Ovary (tissue), 10 donors: ENCODE measurements at places on chromosomes 6 and 20. TPM values are rescaled to one million over a fixed set of nuclear protein-coding genes. Genes with fewer than 3 reads are reported as not detected.
A peak's percentile ranks its signal among the peaks of the same experiment; 100 is the strongest.

- DNase-seq: no peak
Measured at GRCh38 chr6:7432391-7433120, 42.9 kb downstream of the RIOK1 start.

DNA sequence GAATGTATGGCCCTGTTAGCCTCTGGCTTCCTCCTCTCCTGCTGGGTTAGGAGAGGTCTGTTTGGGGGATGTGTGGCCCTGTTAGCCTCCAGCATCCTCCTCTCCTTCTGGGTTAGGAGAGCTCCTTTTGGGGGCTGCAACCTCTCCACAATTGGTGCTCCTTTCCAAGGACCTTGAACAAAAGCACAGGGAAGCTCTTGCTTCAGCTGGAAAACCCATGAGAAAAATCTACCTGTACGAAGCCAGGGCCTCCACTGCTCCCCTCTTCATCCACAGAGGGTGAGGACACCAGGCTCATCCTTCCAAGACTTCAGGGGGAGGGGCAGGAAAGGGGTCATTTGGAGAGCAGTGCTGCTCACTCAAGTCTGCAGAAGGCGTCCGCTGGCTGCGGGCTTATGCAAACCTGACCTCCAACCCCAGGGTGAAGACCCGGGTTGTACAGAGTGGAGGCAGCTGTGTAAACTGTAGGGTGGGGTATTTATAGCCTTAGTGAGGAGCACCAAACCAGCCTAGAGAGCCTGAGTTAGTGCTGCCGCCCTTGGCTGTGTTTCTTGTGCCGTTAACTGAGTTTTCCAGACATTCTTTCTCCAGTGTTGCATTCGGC lies 62.1 kb downstream of the SLC24A3 start:
- DNase-seq: peak; percentile 85

- DNase-seq: no peak
Measured at GRCh38 chr6:74731204-74731603, 474.6 kb downstream of the COL12A1 start.

GRCh38 chr6:1387876-1388629 lies 1.3 kb upstream of the FOXF2 start:
- DNase-seq: no peak

- no peak for DNase-seq
Measured at GRCh38 chr20:32635764-32636163, 38.0 kb downstream of the C20orf203 start.

- no peak for DNase-seq
Measured at GRCh38 chr6:133277900-133278545, 36.9 kb downstream of the EYA4 start.

GRCh38 chr6:74409447-74409846 lies 713.4 kb downstream of the CD109 start:
- DNase-seq: no peak

DNA sequence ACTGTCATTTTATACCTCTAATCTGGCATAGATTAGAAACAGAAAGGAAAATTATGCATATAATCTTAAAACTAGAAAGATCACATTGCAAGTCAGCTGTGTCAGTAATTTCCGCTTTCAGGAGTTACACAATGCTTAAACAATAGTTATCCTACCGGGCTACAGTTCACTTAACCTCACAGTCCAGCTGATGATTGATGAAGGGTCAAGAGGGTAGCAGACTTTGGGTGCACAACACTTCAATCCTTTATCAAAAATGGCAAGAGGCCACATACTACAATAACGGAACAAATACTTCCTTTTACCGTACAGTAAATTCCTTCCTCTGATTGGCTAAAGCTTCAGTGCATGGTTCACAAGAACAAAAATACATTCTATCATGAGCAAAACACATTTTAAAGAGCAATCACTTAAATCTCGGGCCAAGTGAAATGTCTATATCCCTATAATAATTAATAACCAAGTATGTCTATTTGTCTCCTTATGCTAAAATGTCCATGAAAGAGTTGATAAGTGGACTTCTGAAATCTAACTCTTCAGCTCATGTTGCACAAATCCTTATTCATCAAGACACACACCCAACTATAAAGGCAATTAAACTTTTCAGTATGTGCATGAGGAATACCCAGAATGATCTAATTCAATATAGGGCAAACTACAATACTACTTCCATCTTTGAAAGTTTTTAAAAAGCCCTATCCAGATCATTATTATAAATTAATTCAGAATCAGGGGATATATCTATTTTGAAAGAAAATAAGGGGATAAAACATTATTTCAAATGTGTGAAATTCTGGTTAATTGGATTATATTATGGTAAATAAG lies 76.8 kb downstream of the HIVEP2 start:
- no peak for DNase-seq

GRCh38 chr20:62780204-62780603 lies 16.1 kb upstream of the MRGBP start:
- no peak for DNase-seq

DNA sequence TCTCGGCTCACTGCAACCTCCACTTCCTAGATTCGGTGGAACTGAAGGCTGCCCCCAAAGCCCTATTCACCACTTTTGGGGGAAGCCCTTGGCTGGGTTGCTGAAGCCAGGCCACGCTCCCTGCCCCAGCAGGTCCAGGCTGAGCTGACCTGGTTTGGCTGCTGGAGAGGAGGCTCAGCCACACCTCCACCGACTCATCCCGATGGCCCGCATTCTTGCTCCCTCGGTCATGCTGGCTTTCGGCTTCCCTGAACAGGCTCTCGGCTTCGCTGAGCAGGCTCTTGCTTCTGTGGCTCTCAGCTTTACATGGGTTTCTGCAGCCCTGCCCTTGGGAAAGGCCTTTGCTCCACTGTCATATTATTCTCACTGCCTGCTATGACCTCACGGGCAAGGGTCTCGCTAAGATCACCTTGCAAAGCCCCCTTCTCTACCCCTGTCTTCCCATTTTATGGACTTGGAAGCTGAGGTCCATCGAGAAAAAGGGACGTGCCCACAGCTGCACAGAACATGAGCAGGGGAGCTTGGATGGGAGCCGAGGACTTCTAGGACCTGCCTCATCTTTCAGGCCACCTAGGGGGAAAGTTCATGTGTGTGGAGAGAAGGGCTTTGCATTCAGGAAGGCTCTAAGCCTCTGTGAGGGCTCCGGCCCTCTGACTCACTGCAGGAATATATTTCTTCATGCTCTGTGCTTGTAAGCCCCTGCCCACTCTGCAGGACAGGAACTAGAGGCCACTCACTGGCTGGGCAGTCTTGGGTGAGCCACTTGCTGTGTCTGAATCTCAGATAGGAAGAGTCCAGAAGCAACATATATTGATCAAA lies 15.6 kb downstream of the ARHGAP40 start:
- DNase-seq: no peak

- DNase-seq: no peak
Measured at GRCh38 chr6:122140031-122140430, 259.4 kb upstream of the HSF2 start.

DNA sequence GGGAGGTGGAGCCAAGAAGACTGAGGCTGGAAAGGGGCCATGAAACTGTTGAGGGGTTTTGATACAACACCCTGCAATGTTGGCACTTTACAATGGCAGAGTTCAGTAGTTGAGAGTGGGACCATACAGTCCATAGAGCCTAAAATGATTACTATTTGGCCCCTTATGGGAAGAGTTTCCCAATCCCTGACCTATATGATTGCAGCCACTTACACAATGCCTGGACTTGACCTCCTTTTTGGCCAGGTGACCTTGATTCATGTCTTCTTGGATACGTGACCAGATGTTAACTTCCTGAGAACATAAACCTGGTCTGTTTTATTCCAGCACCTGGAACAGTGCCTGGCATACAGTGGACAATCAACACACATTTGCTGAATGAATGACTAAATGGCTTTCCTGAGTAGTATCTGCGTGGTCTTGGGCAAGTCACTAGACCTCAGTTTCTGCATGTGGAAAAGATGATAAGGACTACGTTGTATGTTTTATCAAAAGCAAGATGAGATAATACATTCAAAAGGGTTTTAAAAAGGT lies 58.4 kb downstream of the NOX3 start:
- DNase-seq: no peak

DNA sequence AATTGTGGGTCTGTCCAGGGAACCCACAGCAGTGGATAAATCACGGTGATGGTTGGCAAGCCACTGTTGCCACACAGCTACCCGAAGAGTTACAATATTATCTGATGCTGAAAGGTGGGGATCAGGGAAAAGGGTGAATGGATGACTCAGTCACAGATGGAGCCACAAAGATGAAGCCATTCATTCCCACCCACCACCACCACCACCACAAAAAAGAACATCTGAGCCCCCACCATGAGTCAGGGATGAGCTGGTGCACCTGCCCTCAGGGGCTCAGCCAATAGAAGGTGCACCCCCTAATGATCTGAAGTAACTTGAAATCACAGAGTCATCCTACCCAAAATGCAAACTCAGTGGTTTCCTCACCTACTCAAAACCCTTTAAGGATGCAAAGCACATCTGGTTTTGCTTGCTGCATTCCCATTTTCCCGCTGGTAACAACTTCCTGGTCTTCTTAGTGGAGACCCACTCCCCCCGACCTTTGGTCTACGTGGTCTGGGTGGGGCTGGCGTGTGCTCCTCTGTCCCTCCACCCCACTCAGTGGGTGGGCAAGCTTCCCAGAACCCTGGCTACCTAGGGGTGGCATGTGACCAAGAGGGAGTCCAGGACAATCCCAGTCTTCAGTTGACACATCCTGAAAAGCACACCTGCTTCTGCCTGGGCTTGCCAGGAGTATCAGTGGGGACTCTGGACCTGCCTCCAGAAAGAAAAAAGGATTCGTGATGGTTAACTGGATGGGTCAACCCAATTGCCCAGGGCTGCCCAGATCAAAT lies 125.5 kb downstream of the ANKRD60 start:
- no peak for DNase-seq

- no peak for DNase-seq
Measured at GRCh38 chr6:111154981-111155380, 67.7 kb downstream of the SLC16A10 start.

Gene CFB
- 23.8 TPM for total RNA-seq

Gene NKX2-2
- total RNA-seq: not detected

Gene LRRC1
- 10.7 TPM for total RNA-seq

Gene GPR6
- total RNA-seq: not detected

Gene AVP
- not detected for total RNA-seq

Gene TP53TG5
- total RNA-seq: not detected
